ENCODE measurements at places on chromosomes 3 and 15. TPM values are rescaled to one million over a fixed set of nuclear protein-coding genes. Genes with fewer than 3 reads are reported as not detected.
A peak's percentile ranks its signal among the peaks of the same experiment; 100 is the strongest.

DNA sequence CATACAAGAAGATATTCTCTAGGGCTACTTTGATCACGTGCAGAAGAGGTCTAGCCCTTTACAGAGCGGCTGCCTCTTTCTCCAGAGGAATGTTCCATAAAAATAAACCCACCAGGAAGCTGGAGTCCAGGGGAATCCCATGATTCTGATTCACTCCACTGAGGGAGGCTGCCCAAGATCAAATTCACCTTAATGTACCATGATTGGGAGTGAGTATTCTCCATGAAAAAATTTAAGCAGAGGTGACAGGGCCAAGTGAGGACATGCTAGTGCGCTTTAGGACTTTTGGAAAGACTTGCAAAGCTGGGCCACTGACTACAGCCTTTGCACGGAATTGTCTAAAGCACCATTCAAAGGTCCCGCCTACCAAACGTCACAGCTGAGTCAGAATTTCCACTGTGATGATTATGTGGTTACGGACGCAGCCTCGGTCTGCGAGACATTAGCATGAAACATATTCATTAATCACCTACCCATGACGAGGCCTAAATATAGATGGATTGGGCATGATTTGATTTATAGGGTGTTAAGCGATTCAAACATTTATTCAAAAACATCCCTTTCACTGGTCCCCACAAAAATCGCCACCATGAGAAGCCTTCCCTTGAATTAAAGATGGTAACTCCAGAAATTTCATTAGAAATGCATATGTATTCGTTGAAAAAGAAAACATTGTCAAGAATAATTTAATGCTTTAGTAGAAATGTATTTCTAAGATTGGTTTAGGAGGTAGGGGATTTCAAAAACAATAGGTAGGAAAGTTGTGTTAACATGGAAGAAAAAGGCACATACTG, 152.6 kb downstream of the GREM1 start:
- no peak for DNase-seq

GRCh38 chr3:159458982-159459381, 529.7 kb upstream of the IL12A start:
- no peak for DNase-seq

- no peak for DNase-seq
Measured at GRCh38 chr3:23175341-23176083, 27.6 kb upstream of the UBE2E2 start.

DNA sequence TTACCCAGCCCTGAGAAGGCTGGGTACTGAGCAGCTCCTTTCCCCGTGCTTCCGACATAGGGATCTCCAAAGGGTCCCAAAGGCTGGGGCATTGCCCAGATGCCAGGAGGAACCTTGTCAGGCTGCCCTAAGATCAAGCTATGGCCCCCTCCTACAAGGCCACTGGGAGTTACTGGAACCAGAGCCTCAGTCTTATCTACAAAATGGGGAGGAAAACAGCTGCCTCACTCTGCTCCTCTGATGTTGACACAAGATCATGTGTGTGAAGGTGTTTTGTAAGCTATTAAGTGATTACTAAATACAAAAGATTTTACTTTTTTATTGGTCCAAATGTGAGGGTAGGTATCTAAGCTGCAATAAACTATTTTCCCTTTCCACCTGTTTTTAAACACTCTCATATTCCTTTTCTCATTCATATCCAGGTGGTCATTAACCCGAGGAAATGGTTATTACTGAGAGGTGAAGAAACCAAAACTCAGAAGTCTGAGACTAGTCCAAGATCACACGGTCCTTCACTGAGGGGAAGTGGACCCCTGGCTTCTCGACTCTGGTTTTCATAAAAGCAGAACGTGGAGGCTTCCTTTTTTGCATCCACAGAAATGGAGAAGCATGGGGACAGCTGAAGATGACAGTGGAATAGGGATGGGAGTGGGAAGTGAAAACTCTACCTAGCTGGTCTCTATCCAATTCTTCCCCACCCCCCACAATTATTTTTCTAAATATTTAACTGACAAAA, 1.7 kb downstream of the ARPIN start:
- no peak for DNase-seq

- no peak for DNase-seq
Measured at GRCh38 chr3:33062866-33063265, 34.1 kb downstream of the GLB1 start.

GRCh38 chr3:125605756-125606155, 10.5 kb upstream of the OSBPL11 start:
- no peak for DNase-seq

GRCh38 chr3:129360171-129360611, 68.2 kb downstream of the EFCAB12 start:
- DNase-seq, result no peak

DNA sequence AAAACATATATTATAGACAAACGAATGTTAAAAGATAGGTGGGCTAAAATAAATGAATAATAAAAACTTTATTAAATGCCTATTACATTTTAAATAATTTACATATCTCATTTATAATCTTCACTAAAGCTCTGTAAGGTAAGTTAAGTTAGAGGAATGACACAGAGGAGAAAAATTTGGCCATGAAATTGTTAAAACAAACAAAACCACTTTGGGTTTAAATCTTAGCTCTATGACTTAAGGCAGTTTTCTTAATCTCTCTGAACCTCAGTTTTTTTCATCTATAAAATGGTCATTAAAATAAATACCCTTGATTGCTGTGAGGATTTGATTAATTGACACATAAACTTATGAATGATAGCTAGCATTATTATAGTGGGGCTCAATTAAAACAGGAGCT, 404.8 kb upstream of the ATP11B start:
- DNase-seq, result no peak

DNA sequence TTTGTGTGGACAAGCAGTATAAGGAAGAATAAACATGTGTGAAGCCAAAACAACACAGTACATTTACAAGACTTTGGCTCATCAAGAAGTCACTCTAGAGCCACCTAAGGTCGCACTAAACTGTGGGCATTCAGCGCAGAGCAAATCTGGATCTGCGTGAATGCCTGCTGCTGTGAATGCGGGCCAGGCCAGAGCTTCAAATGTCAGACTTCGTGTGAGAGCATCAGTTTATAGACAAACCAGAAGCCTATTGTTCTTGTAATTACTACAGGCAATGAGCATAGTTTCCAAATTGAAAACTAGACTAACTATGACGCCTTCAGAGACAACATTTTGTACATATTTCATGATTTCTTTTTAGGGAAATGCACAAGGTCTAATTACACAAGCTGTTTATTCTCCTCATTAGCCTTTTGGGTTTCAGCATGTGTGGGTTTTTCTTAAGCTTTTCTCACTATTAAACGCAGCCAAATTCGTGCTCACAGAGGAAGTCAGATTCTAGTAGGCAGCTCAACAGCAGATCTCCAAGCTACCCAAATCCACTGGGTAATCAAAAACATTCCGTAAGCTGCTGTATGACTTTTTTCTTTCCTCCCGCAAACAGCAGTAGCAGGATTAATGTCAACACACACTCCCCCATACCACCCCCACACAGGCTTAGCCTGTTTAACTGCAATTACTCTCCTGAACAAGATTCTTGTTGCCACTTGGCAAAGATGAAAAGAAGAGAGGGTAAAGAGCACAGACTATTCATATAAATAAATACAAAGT, 84.5 kb upstream of the SETMAR start:
- no peak for DNase-seq

GRCh38 chr15:86743283-86743903, 663.7 kb downstream of the AGBL1 start:
- DNase-seq, result peak; percentile 22

- DNase-seq, result peak; percentile 87
Measured at GRCh38 chr3:42025370-42026138, 63.7 kb upstream of the ULK4 start.

ATP8B4 gene
- not detected for total RNA-seq

FBXW12 gene
- not detected for total RNA-seq

NMB gene
- not detected for total RNA-seq

COL6A6 gene
- total RNA-seq, result not detected

ATP13A4 gene
- total RNA-seq, result not detected

ITIH1 gene
- not detected for total RNA-seq

All from MG63 (cell line).